T-helper 1 cell treated with Interleukin-12 subunit alpha and Interleukin-12 subunit beta and Interleukin-4 antibody, amounts not matched to agents 30 ng/mL and 1 ng/mL, for 36 hours (primary cell): ENCODE measurements at places on chromosomes 5 and 9. TPM values are rescaled to one million over a fixed set of nuclear protein-coding genes. Genes with fewer than 3 reads are reported as not detected.

NPM1 gene
- 1,137 and 1,138 TPM in 2 replicates for total RNA-seq

APBA1 gene
- 12.8 and 14.9 TPM in 2 replicates for total RNA-seq

SPATA9 gene
- total RNA-seq, result not detected in 2 replicates

SEC24A gene
- 32.0 and 33.2 TPM in 2 replicates for total RNA-seq

GABRA6 gene
- not detected in 2 replicates for total RNA-seq

RNF224 gene
- not detected in 2 replicates for total RNA-seq

MRPL50 gene
- 10.7 and 10.8 TPM in 2 replicates for total RNA-seq

HSD17B3 gene
- total RNA-seq, result not detected in 2 replicates

SLU7 gene
- total RNA-seq, result 48.6 and 55.2 TPM in 2 replicates

ZMYND19 gene
- total RNA-seq, result 37.1 and 38.6 TPM in 2 replicates

RALGPS1 gene
- 3.3 and 3.8 TPM in 2 replicates for total RNA-seq

KIF4B gene
- 0.05 and 0.07 TPM in 2 replicates for total RNA-seq

ANKRD31 gene
- 0.12 and 0.29 TPM in 2 replicates for total RNA-seq

IRGM gene
- total RNA-seq, result 1.1 and 2.0 TPM in 2 replicates

ZNF658 gene
- 3.0 and 3.3 TPM in 2 replicates for total RNA-seq

PCDHGA2 gene
- total RNA-seq, result 0.05 and 0.07 TPM in 2 replicates

KCNMB1 gene
- not detected in 2 replicates for total RNA-seq

ORM1 gene
- not detected in 2 replicates for total RNA-seq

INSL4 gene
- not detected in 2 replicates for total RNA-seq

LCN6 gene
- total RNA-seq, result not detected in 2 replicates
